ENCODE measurements at places on chromosomes 5 and 9.

- no peak for DNase-seq
Observed at GRCh38 chr9:81915801-81916505, 12.3 kb upstream of the SPATA31D4 start.

DNA sequence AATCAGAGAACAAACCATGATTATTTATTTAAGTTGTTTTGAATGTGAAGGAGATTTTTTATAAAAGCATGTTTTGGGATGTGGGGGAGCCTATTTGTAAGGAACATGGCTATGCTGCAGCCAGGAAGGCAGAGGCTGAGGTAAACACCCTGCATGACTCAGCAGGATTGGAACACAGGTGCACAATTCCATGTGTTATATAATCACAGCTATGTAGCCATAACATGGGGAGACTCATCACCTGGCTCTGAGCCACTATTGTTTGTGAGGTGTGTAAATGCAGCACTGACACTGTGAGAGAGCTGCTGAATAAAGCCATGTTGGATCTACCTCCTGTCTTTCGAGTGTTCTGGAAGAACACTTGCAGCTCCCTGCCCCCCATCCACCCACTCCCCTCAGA is 1009.8 kb downstream of the DNAH5 start:
- DNase-seq: no peak

- DNase-seq: no peak
Observed at GRCh38 chr5:101346447-101346846, 443.4 kb upstream of the ST8SIA4 start.

GRCh38 chr9:116843863-116844620 is 156.9 kb downstream of the TRIM32 start:
- DNase-seq: no peak

DNA sequence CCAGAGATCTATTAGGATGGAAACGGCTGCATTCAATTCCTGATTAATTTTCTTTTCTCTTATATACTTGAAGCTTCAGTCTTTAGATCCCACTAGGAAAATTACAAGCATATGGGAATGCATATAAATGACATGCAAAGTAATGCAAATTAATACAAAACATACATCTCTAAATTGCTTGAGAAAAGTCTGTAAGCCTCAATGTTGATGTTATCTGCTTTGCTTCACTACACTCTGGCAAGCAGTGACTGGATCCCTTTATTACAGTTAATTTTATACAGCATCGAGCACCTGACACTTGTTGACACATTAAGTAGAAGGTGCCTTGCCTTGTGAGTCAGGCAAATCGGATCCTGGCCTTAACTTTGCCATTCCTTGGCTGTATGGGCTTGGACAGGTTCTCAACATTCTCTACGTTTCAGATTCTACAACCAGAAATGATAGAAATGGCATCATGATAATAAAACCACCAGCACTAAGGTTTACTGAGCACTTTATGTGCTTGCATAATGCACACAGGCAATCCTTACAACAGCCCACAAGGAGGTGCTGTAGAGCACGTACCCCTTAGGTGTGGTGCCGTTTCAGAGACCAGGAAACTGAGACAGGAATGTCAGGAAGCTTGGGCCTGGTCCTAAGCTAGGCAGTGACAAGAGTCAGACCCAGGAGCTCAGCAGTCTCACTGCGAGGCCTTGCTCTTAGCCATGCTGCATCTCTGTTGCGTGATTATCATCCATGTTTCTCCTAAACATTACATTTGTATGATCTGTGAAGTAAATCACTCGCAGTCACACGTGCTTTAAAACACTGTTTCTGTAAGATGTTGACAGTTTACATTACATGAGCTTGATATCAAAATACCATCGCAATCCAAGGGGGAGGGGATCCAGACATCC is 2.7 kb downstream of the GCNT4 start:
- DNase-seq: no peak

DNA sequence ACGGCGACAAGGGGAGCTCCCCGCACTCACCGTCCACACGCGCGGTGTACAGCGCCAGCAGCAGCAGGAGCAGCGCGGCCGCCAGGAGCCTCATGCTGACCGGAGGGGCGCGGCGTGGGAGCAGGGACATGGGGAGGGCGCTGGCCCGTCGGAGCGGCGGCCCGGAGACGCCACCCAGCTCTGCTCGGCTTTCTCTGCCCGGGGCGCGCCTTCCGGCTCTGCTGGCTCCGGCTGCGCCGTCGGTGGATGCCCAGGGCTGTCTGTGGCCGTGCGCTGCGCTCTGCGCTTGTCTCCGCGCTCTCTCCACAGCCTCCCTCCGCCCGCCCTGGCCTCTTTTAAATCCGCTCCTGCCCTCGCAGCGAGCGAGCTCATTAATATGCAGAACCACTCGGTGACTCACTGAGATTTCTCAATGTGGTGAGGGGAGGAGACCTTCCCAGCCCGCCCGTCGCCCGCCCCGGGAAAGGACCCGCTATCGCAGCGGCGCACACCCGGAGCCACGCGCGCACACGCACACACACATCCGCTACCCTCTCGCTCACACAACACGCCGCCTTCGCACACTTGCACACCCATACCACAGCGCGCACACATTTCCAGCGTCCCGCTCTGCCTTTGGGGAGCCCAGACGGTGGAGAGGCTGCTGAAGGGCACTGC is at the start of gene CXCL14:
Gene CXCL14, minus strand, starts transcription at position 307 of the 657 bp plus-strand sequence. Its CDS starts 213 bp downstream, at position 94.
- DNase-seq: peak; percentile 25

GRCh38 chr9:134642385-134643181 is 980 bp downstream of the COL5A1 start:
- DNase-seq: peak; percentile 63

- peak; percentile 41 for DNase-seq
Observed at GRCh38 chr5:123125962-123126732, 37.1 kb downstream of the PRDM6 start.

DNA sequence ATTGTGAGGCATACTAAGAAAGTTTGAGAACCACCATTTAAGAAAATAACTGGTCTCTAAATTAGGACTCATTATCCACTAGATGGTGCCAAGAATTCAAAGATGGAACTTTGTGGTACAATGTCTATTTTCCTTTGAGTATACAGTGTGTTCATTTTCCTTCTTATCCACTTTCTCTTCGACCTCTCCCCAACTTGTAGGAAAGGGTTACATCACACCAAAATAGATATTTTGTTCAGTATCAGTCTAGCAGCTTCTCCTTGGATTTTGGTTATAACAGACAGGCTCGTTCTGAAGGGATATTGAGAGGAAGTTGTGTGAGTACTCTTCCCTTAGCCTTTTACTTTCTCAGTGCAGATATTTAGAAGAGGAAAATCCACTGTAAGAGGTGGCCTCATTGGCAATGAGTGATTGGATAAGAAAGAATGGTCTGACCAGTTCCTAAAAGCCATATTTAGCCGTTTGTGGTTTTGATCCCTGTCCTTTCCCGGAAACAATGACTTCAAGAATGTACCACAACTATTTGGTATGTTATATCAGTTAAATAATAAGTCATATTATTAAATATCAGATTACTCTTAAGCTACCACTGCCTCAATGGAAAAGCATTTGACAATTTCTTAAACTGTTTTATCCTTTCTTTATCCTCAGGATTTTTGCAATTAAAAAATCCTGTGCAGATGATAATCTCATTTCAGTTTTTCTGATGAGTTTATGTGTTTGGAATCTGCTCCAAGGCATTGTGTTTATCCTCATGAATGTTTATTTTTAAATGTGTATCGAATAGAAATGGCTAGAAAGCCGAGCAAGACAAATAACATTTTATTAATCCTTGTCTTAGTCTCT is 69.0 kb upstream of the GRAMD2B start:
- DNase-seq: peak; percentile 96

GRCh38 chr5:6003040-6003825 is 375.1 kb downstream of the MED10 start:
- no peak for DNase-seq

DNA sequence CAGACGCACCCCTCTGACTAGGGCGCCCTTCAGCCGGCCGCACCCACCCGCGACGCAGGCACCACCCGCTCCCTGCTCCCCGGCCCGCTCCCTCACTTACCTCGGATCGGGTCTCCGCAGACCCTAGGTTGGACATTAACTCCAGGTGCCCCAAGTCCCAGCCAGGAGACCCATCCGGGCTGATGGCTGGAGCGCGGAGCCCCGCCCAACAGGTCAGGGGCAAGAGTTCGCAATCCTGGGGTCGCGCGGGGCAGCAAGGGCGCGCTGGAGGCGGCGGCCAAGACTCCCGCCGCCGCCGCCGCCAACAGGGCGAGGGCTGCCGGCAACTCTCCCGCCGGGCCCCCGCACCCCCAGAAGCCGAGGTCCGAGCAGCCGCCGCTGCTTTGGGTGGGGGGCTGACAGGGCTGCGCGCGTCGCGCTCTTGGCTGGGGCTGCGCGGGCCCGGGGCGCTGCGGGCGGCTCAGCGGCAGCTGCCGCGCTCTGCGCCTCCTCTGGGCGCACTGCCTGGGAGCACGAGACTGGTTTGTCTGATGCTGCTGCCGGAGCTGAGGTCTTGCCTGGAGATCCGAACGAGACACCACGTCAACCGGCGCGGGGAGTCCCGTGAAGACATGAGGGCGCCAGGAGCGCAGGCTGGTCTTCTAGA is at the start of gene GDNF:
Gene GDNF, minus strand, starts transcription at position 635 of the 646 bp plus-strand sequence. CDS start 5,245 bp downstream, outside the sequence.
- no peak for DNase-seq
